Stimulated activated CD8-positive, alpha-beta memory T cell treated with anti-CD3 and anti-CD28 coated beads, Interleukin-4, amount 100 ng/mL, for 1 hour (primary cell): ENCODE measurements at places on chromosomes 16 and 17.

- no peak for DNase-seq
Observed at GRCh38 chr16:83138976-83139690, 512.4 kb downstream of the CDH13 start.

GRCh38 chr16:50102051-50102746 lies 36.4 kb downstream of the HEATR3 start:
- no peak for DNase-seq

DNA sequence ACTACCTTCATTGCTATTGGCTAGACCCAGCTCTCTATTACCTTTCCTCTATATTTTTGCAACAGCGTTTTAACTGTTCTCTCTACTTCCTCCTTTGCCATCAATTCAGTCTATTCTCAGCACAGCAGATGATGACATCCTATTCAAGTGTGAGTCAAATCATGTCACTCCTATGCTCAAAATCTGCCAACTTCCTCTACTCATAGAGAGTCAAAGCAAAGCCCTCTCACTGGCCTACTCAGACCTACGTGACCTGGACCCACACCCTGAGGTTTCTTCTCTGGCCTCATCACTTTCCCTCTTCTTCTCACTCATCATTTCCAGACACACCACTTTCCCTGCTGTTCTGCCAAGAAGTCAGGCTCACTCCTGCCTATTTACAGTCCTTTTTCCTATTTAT lies 289.0 kb upstream of the AXIN2 start:
- no peak for DNase-seq

DNA sequence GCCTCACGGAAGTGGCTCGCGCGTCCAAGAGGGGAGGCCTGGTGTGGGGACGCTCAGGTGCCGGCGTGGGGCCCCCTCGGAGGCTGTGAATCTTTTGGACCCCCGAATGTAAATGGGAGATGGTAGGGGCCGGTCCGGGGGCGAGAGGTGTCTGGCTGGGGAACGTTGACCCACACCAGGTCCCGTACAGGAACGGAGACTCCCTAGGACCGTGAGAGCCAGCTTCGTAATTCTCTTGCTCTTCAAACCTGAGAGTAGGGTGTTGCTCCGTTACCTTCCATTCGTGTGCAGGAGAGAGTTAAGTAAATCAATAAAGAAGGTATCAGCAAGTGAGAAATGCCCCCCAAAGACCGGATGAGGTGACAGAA lies 481 bp downstream of the LYRM1 start:
- DNase-seq, result no peak

DNA sequence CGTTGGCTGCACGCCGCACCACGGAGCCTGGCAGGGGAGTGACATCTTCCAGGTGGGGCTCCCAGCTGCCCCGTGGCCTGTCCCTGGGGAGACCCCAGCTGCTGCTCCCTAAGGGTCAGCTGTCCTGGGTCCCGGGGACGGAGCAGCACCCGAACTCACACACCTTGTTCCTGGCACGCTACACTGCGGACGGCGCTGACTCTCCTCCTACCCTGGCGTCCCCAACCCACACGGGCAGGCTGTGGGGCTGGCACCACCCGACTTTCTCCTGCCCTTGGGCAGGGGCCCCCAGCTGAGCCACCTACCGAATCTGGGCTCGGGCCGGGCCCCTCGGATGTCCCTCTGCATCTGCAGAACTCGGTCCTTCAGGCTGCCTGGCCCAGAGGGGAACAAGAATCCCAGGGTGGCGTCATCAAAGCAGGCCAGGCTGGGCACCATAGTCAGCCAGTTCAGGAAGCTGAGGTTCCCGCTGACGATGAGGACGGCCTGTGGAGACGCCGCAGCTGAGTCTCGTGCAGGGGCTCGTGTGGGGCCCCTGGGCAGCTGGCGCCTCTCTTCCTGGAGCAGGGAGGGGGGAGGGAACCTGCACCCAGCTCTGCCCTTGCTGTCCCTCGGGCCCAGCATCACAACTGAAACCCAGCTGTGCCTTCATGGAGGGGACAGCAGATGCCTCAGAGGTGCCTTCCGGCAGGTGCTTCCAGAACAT lies 70.5 kb upstream of the GNG13 start:
- no peak for DNase-seq

- DNase-seq, result no peak
Observed at GRCh38 chr17:48718761-48719641, 3.3 kb downstream of the PRAC1 start.

GRCh38 chr16:51141106-51141505 lies 10.0 kb downstream of the SALL1 start:
- DNase-seq, result no peak

- no peak for DNase-seq
Observed at GRCh38 chr17:6927290-6928126, 68.3 kb upstream of the ALOX12 start.

DNA sequence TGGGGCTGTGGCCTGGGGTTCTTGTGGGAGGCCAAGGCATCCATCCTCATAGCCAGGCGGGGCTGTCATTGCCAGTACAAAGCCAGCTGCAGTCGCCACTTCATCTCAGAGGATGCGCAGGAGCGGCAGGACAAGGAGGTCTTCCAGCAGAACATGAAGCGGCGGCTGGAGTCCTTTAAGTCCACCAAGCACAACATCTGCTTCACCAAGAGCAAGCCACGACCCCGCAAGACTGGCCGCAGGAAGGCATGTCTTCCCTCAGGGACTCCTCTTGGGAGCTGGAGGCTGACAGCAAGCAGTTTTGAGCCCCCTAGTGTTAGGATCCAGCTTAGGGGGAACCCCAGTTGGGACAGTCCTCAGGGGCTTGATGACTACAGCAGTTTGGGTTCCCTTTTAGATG lies 15.1 kb upstream of the PLEKHG4 start:
- DNase-seq, result no peak

DNA sequence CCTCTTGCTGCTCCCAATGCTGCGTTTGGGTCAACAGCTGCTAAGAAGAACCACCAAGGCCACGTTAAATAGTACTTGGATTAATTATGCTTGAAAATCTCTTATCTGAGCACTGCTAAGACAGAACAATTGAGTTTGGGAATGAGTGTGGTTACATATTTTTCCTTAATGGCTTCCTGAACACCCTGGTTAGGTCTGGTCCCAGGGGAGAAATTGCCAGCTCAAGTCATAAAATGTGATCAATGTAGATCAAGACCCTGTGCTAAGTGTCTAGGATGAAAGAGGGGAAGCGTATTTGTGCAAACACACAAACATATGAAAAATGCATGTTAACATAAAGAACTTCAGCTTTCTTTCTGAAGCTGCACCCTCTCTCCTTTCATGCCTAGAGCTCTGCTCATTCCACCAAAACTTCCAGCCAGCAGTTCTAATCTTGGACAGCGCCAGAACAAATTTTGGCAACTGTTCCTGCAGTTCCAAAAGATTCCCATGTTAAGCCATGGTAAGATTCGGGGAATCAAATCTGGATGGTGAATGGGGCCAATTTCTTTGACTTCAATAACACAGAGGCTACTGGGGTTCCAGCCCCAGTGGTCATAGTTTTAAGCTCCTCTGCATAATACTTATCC lies 72.0 kb downstream of the ZFHX3 start:
- no peak for DNase-seq

DNA sequence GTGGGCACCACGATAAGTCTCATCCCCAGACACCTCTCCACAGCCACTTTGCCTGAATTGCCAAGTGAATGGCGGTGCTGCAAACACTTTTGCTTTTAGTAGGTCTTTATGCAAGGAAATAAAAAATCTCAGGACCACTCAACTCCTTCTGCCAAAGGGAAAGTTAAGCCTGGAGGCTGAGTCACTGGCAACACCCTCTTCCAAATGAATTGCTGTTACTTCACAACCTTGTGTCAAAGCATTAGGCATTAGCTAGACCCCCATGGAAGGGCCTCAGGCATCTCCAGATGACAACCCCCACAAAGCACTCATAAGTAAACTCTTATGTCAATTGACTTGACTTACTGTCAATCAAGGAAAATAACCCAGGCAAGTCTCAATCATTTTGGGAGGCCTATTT lies 43.0 kb downstream of the RNF112 start:
- DNase-seq, result no peak

DNA sequence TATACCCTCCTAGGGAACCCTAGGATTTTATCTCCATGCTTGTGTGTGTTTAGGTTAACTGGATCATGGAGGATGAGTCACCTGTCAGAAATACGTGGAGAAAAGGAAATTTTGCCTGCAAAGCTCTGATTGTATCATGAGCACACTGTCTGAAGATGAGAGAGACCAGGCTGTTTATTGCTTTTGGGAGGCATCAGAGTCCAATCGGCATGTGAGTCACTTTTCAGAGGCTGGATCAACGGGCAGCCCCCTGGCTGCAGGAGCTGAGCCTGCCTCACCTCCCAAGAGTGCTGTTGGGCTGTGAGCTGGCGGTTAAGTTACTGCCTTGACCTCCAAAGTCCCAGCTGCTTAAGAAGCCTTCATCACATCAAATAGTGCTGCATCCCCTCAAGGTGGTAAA lies 41.5 kb upstream of the MED9 start:
- DNase-seq, result no peak

DNA sequence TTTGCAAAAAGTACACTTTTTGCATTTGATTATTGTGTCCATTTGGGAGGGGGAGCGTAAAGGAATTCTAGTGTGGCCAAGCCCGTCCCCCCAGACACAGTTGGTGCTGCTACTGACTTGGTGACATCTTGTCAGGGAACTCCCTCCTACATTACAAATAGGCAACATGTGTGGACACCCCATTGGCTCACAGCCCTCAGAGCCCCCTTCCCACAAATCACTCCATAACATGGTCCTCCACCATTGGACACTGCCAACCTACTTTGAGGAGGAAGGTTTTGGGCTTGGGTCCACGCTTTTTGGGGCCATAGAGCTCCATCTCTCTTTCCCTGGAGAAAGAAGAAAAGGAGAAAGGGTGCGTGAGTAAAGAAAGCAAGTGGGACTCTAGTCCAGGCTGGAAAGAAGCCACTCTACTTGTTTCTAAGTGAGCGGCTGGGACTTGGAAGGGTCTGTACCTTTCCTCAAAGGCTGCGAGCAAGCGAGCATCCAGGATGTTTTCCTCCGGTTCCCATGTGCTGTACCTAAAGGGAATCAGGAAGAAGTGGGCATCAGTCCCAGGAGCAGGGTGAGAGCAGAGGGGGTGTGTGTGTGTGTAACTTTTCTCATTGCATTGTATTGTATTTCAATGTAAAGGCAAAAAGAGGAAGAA lies 958 bp downstream of the CBX8 start:
- DNase-seq, result no peak

DNA sequence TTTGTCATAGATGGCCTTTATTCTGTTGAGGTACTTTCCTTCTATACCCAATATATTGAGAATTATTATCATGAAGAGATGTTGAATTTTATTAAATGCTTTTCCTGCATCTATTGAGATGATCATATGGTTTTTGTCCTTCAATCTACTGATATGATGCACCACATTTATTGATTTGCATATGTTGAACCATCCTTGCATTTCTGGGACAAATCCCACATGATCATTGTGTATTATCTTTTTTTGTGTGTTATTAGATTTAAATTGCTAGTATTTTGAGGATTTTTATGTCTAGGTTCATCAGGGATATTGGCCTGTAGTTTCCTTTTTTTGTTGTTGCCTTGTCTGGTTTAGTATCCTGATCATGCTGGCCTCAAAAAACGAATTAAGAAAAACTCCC lies 124.5 kb upstream of the CES5A start:
- DNase-seq, result no peak

DNA sequence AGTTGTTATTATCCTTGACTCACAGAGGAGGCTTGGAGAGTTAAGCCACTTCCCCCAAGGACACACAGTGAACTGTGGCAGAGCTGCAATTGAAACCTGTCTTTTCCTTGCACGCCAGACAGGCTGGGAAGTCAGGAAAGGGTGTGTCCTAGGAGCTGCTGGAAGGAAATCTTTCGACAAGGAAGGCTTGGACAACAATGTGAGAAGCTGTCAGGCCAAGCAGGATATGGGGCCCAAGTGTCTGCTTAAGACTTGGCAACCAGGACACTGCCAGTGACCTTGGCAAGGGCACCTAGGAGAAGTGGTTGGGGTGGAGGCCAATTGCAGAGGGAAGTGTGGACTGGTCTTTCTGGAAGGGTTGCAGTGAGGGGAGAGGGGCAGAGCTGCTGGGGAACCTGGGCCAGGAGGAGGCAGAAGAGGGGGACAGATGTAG lies 2.1 kb upstream of the CAMKK1 start:
- no peak for DNase-seq

DNA sequence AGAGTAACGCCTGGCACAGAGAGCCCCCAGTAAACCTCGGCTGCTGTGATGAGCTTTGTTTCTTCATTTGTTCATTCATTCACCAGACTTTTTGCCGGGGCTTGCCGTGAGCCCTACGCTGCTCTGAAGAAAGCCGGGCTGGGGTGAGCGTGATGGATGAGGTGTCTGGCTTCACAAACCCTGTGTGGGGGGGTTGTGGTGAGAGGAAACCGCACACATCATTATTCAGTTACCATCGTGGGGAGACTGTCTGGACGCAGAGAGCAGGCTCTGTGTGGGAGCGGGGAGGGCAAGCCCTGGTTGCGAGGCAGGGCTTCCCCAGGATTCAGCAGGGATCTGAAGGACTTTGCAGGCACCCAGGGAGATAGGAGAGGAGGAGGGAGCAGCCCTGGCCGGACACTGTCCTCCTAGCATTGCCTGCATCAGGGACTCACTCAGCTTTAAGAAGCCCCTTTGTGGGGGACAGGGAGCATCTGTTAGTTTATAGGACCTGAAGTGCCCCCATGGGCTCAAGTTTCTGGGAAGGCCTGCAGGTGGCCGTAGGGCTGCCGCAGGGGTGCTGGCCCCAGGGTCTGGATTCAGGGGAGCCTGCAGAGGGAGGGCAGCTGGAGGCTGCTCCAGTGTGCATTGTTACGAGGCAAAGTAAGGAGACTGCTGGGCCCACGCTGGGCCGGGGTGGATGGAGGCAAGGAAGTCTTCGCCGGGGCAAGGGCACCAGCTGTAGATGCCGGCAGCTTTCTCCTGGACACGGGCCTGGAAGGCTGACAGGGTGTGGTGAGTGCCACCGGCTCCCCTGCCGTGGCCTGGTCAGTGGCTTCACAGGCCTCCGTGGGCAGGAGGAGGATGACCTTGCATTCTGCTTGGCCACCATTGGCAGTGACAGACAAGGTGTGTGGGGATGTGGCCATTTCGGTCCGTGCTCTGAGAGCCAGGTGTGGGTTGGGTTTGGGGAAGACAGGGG lies 334.5 kb downstream of the SEC14L1 start:
- DNase-seq, result no peak

DNA sequence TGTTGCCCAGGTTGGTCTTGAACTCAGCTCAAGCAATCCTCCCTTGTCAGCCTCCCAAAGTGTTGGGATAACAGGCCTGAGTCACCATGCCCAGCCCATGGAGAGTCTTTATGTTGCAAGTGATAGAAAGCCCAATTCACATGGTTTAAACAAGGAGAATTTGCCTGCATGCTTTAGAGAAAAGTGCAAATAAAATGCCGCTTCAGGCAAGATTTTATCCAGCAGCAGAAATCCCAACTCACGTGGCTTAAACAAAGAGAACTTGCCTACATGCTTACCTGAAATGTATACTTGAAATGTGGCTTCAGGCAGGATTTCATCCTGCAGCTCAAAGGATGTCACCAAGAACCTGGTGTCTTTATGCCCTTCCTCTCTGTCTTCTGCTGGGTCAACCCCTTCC lies 28.8 kb upstream of the XYLT2 start:
- no peak for DNase-seq
